H7 (cell line): ENCODE measurements at places on chromosomes 1 and 21.

DNA sequence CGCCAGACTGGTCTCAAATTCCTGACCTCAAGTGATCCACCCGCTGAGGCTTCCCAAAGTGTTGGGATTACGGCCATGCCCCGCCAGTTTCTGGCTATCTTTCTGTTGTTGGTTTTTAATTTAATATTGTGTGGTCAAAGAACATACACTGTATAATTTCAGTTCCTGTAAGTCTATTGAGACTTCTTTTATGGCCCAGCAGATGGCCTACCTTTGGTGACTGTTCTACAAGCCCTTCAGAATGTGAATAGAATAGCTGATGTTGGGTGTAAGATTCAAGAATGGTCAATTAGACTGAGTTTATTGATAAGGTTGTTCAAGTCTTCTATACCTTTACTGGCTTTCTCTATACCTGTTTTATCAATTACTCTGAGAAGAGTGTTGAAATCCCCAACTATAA lies 10.7 kb downstream of the HES2 start:
- no peak for DNase-seq

DNA sequence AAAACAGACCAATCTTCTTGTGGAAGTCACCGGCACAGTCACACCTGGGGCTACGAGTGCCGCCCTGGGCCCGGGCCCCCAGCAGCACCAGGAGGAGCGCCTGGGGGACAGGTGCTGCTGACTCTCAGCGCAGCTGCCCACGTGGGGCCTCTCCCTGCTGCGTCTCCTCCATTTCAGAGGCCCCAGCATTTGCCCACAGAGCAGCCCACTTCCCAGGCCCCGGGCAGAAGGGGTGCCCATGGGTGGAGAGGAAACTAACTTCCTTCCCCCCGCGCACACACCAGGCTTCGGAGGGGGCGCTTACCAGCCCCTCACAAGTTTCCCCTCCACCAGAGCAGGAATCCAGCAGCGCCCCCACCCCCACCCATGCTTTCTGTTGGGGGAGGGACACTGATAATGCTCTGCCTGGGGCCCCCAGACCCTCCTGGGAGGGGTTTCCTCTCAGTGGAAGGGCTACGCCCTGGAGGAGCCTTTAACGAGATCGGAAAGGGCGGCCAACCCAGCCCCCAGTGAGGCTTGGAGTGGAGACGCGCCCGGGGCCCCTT lies 440 bp downstream of the TNFRSF25 start:
- DNase-seq = peak; percentile 81

DNA sequence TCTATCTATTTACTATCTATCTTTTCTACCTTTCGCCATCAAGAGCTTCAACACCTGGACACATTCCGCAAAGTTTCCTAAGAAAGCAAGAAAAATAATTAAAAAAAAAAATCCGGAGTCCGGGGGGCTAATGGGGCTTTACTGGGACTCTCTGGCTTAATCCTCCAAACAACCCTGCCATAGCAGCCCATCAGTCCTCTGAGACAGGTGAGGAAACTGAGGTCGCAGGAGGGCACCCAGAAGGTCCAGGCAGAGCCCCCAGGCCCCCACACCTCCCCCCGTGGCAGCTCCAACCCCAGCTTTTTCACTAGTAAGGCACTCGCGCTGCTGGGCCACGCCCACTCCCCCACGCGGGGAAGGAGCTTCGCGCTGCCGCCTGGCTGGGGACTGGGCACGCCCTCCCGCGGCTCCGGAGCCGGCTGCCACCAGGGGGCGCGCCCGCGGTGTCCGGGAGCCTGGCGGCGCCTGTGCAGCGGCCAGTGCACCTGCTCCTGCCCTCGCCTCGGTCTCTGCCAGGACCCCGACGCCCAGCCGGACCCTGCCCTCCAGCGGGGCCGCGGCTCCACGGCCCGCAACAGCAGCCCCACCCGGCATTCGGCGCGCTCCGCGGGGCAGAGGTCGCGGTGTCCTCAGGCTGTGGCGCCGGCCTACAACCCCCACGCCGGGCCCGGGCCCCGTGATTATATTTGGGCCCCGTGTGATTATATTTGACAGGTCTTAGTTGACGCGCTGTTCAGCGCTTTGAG lies 54.1 kb upstream of the SAMD11 start:
- peak; percentile 93 for DNase-seq

- DNase-seq = peak; percentile 63
Observed at GRCh38 chr1:240608707-240609106, 3.2 kb downstream of the GREM2 start.

DNA sequence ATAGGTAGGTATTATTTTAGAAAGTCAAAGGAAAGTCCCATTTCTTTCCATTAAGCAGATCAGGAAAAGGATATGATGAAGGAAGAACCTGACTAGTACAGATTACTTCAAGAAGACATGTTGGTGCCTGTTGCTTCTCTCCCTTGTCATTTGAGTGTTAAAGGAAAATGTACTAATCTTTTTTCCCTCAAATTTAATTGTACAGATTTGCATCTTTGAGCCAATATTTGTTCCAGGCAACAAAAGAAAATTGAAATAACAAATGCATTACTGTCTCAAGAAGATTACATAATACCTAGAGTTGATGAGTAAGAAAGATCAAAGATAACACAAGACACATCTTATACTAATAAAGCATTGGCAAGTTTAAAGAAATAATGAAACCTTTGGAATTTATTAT lies 566.9 kb upstream of the ZP4 start:
- DNase-seq = no peak

GRCh38 chr1:184225283-184226099 lies 161.3 kb upstream of the C1orf21 start:
- DNase-seq = no peak

GRCh38 chr1:39659538-39659937 lies 12.4 kb downstream of the NT5C1A start:
- no peak for DNase-seq

DNA sequence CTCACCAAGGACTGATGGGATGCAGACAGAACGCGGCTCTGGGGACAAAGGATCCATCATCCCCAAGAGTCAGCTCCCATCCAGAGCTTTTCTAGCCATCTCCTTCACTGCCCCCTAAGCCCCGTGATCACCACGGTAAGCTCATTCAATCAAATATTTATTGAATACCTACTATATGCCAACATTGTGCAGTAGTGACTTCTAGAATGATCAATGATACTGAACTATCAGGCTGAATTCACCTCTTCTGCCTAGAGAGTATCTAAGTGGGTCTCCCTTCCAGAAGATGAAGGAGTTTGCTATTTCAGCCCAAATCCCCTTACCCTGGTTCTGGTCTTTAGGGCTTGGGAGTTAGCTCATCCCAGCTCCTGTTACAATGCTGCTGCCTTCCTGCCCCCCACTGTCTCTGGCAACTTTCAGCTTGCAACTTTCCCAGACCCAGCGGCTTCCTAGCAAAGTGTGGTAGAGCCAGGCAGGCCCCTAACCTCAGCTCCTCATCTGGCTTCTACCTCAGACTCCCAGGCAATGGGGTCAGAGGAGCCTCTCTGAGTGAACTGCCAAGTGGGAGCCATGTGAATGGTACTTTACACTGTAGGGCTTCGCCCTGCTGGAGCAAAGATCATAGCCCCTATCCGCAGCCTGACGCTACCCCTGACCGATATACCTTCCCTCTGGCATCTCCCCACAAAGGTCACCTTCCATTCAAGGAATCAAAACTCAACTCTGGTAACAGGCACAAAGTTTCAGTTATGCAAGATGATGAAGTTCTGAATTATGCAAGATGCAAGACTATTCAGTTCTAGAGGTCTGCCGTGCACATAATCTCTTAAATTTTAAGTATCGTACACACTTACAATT lies 20.9 kb downstream of the TMEM53 start:
- DNase-seq = peak; percentile 46

DNA sequence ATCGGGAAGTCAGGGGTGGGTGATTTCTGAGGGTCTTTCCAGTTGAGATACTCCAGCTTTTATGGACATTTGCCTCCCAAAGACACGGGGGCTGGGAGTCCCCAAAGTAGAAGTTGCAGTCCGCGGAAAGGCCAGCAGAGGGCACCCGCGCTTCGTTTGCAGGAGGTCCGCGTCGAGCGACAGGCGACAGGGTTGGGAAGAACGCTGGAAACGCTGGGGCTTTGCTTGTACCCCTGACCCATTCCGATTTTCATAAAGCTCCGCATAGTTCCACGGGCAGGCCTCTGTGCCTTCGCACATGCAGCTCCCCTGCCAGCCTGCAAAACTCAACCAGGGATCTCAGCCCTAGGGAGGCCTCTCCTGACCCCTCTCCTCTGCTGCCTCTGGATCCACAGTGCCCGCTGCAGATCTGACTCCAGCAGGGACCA lies 44.2 kb upstream of the LAPTM5 start:
- DNase-seq = peak; percentile 91

- DNase-seq = no peak
Observed at GRCh38 chr21:39874759-39875158, 7.5 kb downstream of the PCP4 start.

DNA sequence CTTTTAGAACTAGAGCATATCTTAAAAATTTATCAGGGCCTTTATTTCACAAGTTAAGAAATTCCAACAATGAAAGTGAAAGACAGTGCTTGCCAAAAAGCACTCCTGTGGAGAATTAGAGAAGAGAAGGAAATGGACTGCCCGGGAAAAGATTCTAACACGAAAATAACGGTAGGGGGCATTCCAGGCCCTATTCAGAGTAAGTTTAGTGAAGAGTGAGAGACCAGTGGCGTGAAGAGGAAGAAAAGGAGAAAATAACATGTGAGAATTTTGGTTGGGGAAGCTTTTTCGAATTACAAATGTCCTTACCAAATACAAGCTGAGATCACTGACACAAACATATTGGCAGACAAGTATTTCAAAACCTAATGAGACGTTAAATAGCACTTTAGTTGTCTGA lies 38.4 kb upstream of the RBM34 start:
- DNase-seq = peak; percentile 61

- peak; percentile 1 for DNase-seq
Observed at GRCh38 chr1:177119311-177119710, 45.2 kb downstream of the ASTN1 start.

GRCh38 chr1:209063767-209064659 lies 519.5 kb upstream of the CAMK1G start:
- DNase-seq = no peak

DNA sequence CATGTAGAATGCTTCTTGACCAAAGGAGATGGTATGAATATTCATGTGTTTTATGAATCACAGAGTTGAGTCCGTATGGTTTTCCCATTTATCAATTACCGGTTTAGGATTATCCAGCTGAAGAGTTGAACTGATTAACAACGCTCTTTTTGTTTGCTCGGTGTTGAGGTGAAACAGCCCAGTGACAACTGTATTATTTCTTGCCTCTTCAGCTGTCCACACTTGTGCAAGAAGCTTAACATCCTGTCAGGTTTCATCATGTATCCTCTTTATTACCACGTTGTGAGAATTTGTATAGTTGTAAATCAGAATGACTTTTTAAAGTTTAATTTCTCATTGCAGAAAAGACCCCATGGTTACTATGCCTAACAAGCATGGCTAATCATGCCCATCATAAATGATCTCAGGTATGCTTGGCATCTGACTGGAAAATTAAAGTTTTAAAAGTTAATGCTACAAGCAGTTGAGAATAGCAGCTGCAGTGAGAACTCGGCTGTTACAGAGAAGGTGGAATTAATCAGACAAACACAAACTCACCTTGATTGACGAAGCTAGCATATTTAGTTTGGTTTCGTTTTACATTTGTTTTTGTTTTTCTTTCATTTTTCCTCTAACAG lies 563.2 kb upstream of the ADGRL2 start:
- DNase-seq = no peak

GRCh38 chr21:39050841-39051587 lies 132.2 kb downstream of the PSMG1 start:
- DNase-seq = no peak

- no peak for DNase-seq
Observed at GRCh38 chr1:199129247-199129646, 490.4 kb downstream of the PTPRC start.

DNA sequence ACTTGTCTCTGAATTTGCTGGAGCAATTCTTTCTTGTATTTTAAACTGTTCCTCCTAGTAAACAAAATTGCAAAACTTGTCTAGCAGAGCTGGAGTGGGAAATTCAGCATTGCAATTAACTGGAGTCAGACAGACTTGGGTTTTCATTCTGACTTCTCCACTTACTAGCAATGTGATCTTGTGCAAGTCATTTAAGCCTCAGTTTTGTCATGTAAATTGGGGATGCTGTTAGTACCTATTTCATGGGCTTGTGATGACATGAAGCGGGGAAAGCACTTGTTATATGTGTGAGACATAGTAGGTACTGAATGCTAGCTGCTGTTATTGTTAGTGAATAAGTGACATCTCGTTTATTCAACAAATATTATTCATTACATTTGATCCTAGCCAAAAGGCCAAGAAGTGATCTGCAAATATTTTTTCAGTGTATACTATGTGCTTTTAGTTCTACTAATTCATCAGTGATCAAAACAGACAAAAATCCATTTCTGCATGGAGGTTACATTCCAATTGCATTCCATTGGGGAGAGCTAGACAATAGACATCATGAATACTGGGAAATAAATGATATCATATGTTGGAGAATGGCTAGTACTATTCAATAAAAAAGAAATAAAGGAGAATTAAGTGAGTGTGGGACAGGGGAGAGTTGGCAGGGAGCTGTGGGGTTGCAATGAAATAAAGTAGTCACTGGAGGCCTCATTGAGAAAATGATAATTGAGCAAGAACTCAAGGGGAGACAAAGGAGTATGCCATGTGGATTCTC lies 47.1 kb downstream of the CACHD1 start:
- DNase-seq = no peak

DNA sequence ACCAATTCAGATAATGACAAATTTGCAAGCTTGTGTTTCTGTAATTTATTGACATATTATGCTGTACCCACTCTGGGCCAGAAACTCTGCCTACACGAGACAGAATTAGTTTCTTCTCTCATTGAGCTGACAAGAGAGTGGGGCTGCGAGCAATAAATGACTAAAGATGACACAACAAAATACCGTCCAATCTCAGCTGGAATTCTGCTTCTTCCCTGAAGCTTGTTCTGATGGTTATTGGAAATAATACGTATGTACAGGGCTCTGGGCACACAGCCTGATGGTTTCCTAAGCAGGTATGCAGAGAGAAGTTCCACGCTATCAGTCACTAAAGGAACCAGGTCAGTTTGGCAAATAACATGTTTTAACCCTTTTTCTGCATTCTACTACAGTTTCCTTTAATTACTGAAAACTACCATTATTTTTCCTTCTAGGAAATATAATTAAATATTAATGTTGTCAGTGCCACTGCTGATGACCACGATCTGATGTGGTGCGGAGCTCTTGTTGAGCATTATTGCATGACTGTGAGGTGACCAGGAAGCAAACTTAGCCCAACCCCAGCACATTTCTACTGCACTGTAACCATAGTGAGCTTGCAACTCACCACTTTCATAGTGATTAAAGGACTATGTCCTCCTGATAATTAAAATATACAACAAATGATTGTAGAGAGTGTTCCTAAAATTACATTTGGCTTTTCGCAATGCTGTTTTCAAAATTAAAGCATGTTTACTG lies 221.4 kb upstream of the L1TD1 start:
- DNase-seq = no peak

GRCh38 chr1:81408419-81408818 lies 392.3 kb upstream of the ADGRL2 start:
- DNase-seq = no peak

- no peak for DNase-seq
Observed at GRCh38 chr1:168654198-168654915, 74.6 kb downstream of the DPT start.

GRCh38 chr1:156795787-156796186 lies 20.9 kb downstream of the SH2D2A start:
- no peak for DNase-seq
